ENCODE measurements at places on chromosomes 16 and 17.
A peak's percentile ranks its signal among the peaks of the same experiment; 100 is the strongest.

DNA sequence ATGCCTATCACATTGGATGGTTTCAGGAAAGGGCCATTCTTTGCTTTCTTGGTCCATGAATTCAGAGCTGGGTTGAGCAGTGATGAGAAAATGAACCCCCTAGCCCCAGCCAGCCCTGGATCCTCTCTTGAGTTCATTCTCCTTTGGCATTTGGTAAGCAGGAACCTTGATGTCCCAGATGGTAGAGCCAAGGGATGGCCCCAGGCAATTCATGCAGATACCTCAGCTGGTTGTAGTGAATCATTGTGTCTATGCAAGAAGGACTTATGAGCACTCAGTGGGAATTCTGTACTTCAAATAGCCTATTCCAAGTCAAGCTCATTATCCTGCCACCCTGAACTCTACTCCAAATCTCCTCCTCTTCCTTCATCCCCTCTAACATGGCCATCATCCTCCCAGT, 412.7 kb downstream of the UTP18 start:
- no peak for DNase-seq

DNA sequence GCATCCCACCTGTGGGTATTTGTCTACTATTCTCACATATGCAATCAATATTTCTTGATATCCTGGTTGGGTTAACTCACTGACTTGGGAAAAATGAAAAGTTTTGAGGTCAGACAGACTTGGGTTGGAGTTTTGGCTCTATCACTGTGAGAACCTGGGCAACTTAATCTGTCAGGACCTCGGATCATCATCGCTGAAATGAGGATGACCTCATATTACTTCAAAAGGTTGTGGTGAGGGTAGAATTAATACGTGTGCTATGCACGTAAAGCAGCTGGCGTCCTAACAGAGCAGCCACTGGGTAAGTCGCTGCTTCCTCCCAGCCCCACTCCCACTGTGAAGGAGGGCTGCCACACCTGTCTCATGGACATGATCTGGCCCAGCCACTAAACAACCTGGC, 57.3 kb downstream of the COG7 start:
- no peak for DNase-seq

GRCh38 chr17:78817123-78817522, 23.5 kb downstream of the USP36 start:
- no peak for DNase-seq

DNA sequence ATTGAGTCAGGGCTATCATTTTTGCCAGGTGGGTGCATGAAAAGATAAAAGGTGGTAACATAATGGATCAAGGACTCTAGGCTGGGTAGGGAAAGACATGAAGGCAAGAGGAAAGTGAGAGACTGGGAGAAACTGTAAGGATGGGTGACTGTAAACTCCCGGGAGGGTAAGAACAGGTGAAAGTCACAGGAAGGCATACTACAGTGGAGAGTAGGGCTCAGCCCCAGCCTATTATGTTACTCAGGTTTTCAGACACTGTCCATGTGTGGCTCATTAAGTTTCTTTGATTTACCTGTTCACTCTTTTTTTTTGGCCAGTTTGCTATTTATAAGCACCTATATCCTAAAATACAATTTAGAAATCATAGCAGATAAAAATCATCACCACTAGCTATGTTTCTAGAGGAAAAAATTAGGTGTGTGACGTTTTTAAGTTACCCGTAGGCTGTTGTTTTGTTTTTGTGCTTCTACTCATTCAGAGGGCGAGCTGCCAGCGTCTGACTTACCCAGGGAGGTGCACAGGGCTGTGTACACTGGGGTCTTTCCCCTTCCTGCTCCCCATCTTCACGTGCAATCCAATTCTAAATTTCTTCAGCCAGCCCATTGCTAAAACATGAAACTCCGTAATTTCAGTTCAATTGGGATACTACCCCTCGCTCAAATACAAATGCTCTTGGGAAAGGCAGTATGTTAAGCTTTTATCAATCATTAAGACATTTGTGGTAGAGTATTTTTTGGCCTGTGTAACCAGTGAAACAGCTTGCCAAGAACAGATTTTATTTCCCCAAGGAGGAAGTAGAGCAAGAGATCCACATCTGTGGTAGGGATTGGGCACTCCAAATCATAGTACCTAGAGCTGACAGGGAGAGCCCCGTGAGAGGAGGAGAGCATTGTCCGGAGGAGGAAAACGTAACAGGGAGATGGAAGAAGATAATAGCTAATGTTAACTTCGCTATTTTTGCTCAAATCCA, 21.7 kb upstream of the VWA3A start:
- no peak for DNase-seq

GRCh38 chr16:23832882-23833281, 2.9 kb upstream of the PRKCB start:
- DNase-seq: no peak

DNA sequence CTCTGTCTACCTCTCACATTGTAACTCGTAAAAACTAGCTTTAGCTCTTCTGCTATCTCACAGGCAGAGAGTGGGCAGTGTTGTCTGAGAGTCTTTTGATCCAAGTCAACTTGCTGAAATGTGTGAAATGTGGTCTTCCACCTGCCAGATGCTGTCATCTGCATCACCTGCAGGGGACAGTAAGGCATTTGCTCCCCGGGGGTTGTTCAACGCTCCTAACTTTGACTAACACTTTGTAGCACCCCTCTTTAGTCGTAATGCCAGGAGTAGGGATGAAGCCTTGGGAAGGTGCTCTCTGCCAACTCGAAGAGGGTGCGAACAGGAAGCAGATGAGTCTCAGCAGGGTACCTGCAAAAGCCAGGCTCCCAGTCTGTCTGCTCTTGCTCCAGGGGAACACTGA, 36.1 kb downstream of the SNX11 start:
- DNase-seq: no peak

- DNase-seq: no peak
These were observed 30.8 kb upstream of the RBBP6 start for GRCh38 chr16:24508614-24509013.

- no peak for DNase-seq
These were observed 16.5 kb upstream of the CLEC18C start for GRCh38 chr16:70157105-70157476.

- DNase-seq: peak; percentile 92
These were observed 18.5 kb upstream of the NAGLU start for GRCh38 chr17:42517516-42517915.

GRCh38 chr17:4503283-4504025, 4.8 kb downstream of the SPNS2 start:
- peak; percentile 14 for DNase-seq

GRCh38 chr17:50189550-50190292, 11.7 kb downstream of the COL1A1 start:
- DNase-seq: no peak

DNA sequence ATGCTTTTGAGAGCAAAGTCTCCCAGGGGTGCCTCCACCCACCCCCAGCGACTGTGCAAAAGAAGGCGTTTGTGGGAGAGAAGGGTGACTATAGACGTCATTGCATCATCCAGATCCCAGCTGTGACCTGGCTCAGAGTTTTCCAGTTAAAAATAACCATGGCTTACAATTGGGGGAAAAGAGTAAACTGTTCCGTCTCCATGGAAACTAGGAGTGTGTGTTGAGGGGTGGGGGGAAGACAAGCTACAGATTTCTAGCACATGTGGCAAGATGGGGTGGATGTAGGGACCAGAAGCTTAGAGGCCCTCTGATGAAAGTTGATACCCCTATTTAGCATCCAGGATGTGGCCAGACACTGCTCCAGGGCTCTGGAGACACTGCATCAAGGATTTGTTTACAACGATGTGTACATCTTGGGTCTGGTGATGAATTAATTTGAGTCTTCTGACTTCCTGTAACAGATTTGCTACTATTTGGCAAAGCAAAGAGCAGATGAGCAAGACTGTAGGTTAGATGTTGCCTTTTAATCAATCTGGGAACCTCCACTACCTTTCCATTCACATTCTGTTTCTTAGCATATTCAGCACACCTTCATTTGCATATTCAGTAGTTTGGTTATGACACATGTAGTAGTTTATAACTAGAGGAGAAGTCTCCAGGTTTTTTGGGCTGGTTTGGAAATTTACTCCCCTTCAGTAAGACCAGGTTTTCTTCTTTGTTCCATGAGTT, 6.2 kb upstream of the DUSP14 start:
- DNase-seq: no peak

DNA sequence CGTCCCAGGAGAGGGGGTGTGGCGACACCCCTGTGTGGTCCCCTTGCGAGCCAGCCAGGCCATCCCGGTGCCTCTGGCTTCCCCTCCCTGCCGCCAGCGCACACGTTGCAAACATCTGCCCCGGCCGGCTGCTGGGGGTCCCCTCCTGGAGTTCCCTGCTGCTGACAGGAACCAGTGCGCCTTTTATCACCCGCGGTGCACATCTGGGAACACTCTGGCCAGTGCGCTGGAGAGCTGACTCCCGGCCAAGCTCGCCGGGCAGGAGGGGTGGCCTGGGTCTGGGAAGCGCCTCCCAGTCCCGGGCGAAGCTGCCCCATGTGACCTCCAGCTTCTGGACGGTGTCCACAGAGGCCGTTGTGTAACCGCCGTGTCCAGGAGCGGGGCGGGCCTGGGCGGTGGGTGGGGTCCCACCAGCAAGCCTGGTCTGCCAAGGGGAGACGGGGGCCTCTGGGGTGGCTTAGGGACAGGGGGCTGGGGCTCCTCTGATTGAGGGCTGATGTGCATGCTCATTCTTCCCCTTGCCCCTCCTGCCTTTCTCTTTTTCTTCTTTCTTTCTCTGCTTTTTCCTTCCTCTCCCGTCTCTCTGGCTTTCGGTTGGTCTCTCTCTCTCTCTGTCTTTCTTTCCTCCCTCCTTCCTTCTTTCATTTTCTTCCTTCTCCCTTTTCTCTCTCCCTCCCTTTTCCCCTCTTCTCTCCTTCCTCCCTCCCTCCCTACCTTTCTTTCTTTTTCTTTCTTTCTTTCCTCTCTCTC, 25.2 kb upstream of the CIBAR2 start:
- peak; percentile 95 for DNase-seq

DNA sequence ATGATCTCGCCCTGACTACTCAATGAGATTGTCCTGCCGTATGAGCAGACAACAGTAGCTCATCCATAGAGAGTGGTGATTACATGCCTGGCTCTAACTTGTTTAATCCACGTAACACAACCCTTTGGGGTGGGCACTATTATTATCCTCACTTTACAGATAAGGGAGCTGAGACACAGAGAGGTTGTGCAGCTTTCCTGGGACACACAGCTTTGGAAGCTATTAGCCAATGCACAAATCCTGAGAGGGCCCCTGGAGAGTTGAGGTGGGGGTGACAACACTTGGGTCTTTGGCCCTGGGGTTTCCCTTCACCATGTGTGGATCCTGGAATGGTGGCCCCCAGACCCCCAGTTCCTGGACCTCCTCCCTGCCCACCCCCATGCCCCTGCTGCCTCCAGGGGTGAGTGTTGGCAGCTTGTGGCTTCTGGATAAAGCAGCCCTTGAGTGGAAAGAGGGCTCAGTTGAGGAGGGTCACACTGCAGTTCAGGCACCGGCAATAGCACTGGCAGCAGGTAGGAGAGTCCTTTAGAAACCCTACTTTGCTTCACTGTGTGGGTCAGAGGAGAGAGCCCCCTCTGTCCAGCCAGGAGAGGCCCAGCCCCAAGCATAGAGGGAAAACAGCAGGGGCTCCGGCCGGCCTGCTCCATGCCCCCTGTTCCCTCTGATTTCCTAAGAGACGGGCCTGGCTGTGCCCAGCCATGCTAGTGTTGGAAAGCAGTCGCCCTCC, 230.7 kb downstream of the KATNIP start:
- peak; percentile 1 for DNase-seq

- no peak for DNase-seq
These were observed 105.2 kb downstream of the CLEC16A start for GRCh38 chr16:11049396-11050059.

DNA sequence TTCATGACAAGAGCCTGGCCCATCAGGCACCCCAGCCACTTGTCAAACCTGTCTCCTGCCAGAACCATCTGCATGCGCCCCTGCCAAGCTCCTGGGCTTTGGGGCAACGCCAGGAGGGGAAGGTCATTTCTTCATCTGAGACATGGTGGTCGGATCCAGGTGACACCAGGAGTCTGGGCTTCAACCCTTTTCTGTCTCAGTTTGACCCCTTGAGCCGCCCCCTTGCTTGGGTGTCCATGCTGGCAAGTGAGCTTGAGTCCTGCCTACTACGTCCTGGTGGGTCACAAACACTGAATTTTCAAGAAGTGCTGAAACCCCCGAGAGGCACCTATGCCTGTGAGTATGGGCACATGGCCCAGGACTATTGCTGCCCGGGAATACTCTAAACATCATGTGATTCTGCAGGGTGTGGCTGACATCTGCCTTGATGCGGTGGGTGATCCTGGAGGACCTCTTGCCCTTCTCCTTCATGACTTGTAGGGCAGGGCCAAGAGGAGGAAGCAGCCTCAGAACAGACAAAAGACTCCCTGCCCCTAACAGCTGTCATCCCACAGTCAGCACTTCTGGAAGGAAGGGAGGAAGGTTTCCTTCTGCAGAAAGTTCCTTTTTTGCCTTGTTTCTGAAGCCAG, 43.4 kb downstream of the TNFRSF13B start:
- DNase-seq: no peak

GRCh38 chr16:83906683-83907082, 7.8 kb downstream of the MLYCD start:
- DNase-seq: no peak

- DNase-seq: no peak
These were observed 40.3 kb downstream of the AP2B1 start for GRCh38 chr17:35627417-35627816.

DNA sequence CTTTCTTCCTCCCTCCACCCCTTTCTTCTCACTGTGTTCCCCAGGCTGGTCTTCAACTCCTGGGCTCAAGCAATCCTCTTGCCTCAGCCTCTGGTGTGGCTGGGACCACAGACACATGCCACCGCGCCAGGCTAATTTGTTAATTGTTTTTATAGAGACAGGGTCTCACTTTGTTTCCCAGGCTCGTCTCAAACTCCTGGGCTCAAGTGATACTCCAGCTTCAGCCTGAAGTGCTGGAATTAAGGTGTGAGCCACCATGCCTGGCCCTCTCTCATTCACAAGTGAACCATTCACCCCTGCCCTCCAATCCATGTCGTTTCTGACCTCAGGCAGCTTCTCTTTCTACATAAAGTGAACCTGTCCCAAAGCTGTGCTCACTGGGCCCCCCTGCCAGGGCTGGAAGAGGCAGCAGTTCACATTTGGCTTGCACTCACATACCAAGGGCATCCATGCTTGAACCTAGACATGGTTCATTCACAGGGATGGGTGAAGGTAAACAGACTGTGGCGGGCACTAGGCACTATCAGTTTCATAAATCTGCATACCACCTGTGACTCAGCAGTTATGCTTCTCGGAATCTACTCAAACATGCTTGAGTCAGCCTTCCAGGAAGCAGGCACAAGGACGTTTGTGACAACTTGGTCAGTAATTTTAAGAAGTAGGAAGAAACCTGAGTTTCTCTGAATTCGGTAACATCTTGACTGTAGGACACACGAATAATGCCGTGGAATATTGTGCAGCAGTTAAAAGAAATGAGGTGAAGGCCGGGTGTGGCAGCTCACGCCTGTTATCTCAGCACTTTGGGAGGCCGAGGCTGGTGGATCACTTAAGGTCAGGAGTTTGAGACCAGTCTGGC, 6.0 kb upstream of the RNF213 start:
- DNase-seq: peak; percentile 60

- no peak for DNase-seq
These were observed 436.4 kb downstream of the SOX9 start for GRCh38 chr17:72556944-72557826.

Measured in Right ventricle myocardium inferior (tissue), 1 donor.